Cortex of kidney (tissue), 1 donor: ENCODE measurements at places on chromosomes 2 and 18.

- no peak for DNase-seq
These were observed 47.8 kb upstream of the GALNT13 start for GRCh38 chr2:153823880-153824279.

DNA sequence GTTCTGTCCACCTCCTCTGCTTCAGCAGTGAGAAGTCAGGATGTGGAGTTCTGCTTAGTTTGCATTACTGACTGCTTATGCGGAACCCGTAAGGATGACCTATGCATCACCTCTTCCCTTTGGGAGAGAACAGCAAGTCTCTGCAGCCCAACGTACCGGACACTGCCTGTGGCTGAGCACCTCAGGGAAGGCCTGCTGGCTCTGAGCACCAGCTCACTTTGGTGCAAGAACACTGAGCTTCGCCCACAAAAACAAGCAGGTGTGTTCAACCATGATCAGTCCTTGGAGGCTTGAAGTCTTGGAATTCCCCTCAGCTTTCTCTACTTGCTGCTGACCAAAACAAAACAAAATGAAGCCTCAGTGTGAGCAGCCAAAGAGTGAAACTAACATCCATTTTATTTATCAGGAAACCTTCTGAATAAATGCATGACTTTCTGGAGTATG lies 52.7 kb upstream of the NCK2 start:
- DNase-seq: no peak

- DNase-seq: no peak
These were observed 334.0 kb upstream of the MEX3C start for GRCh38 chr18:51531501-51531900.

DNA sequence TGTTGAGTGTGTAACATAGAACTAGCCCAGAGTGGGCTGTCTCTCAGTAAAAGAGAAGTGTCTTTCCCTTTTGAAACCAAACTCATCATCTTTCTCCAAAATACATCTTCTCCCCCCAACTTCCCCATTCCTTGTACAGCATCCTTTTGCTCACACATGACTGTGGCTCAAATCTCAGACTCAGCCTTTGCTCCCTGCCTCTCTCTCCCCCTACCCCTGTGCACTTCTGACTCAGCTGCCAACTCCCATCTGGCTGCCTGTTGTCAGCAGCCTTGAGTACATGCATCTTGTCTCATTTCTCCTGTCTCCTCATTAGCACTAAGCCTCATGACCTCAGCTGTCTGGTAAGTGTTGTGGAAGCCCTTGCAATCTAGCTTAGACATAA lies 18.1 kb upstream of the MGAT4A start:
- no peak for DNase-seq

DNA sequence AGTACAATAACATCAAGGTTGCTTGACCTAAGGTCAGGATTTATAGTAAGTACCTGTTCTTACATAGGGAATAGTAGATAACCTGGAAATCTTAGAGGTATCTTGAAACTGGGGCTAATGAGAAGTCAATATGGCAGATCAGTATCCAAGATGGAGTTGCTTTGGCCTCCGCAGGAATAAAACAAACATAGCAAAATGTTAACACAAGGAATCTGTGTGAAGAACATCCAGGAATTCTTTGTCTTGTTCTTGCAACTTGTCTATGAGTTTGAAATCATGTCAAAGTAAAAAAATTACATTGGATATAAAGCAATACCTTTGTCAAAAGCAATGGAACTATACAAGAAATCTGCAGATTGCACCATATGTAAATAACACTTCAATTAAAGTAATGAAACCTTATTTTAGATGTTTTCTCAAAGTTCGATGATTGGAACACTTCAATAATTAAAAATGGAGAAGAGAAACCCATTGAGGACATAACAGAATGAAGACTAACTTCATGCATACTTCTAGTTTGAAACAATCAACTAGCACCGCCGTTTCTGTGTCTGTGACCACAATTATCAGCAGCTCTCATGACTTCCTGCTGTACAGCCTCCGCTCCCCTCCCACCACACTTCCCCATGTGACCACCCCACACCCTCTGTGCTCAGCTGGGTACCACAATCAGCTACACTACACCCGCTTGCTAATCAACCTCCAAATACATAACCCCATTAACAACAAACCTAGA lies 27.6 kb downstream of the C2orf76 start:
- no peak for DNase-seq

DNA sequence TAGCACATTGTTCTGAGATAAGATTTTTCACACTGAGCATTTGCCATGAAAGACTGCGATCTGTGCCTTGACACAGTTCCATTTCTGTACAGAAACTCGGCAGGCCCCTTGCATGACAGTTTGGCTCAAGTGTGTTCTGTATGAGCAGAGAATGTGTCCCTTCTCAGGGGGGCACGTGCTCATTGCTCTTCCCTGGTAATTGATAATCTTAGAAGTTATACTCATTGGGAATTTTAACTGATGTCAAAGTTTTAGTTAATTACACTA lies 171.3 kb downstream of the PTGR3 start:
- no peak for DNase-seq

DNA sequence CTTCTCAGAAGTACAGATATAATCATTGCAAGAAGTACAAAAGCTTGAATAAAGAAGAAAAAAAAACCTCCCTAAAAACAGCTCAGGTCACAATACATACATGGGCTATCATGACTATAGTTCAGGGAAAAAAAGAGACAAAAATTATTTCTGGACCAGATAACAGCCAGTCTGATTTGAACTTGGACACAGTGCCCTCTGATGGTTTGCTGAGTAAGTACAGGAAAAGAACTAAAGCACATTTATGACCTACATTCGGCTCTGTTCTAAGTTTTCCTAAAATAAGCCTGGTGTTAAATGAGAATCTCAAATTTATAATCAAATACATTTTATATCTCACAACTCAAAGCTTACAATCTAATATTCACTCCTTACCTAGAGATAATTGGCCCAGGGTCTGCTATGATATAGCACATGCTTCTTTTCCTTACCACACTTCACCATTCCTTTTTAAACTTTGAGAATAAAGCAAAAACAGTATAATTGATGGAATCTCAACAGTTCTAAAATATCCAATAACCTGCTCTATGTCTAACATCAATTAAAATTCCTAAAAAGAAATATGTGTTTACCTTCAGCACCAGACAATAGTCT lies 81.1 kb downstream of the RAPH1 start:
- no peak for DNase-seq

- no peak for DNase-seq
These were observed 55.1 kb downstream of the AAK1 start for GRCh38 chr2:69588403-69588802.

DNA sequence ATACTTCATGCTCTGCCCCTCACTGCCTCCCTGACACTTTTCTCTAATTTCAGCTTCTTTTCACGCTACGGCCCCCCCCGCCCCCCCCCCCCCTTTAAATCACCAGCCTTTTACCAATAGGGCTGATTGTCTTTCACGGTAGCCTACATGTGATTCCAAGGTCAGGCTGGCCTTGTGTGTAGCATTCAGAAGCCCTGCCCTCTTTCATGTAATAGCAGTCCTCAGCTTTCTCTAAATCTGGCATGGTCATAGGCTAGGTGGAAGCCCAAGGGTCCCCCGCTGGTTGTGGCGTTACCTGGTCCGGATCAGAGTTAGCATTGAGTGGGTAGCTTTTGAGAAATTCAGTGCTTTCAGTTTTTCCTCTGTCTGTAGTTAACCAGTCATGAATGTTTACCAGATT lies 281.8 kb downstream of the ALPK2 start:
- no peak for DNase-seq

DNA sequence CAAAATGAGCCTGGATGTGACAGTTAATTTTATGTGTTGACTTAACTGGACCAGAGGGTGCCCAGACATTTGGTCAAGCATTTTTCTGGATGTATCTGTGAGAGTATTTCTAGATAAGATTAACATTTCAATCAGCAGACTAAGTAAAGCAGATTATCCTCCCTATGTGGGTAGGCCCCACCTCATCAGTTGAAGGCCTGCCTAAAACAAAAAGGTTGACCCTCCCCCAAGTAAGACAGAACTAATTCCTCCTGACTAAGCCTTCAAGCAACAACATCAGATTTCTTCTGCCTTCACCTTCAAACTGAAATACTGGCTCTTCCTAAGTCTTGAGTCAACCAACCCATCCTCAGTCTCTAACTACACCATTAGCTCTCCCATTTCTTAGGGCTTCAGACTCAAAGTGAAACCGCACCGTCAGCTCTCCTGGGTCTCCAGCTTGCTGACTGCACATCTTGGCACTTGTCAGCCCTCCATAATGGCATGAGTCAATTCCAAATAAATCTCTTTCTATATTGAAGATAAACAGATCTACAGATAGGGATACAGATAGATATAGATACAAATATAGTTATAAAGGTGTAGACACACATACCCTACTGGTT lies 47.9 kb downstream of the MEMO1 start:
- no peak for DNase-seq

- no peak for DNase-seq
These were observed 96.1 kb downstream of the CABYR start for GRCh38 chr18:24234850-24235418.

- no peak for DNase-seq
These were observed 48.1 kb upstream of the RBMS1 start for GRCh38 chr2:160541745-160542144.

- no peak for DNase-seq
These were observed 125.9 kb upstream of the NRP2 start for GRCh38 chr2:205556357-205556756.

DNA sequence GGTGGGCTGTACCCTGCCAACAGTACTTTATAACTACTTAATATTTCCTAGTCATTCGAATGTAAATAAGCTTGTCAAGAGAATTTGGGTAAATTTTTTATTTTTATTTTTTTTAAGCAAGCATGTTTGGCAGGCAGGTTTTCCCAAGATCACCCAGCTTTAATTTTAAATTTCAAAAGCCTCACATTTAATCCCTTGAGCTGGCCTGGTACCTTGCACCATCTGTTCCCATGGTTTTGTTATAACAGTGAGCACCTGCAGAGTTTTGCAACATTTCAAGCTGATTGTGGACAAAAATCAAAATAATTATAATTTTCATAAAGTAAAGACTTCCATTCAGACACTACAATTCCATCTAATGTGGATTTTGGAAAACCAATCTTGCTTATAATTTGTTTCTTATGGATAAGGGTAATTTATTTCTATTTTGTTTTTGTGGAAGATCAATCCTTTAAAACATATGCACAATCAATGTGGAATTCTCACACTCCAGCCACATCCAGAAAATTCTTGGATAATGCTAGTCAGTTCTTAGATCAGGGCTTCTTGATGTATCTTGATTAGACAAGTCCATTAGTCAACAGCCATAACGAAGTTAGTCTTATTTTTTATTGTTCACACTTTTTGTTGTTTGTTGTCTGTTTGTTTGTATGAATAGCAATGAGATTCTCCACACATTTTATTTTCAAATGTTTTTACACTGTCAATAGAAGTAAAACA lies 689.3 kb downstream of the NR4A2 start:
- DNase-seq: no peak

- DNase-seq: no peak
These were observed 28.8 kb upstream of the INO80C start for GRCh38 chr18:35526495-35527059.

- no peak for DNase-seq
These were observed 52.3 kb downstream of the KLF7 start for GRCh38 chr2:207113414-207113813.

GRCh38 chr2:167602122-167602521 lies 645.3 kb downstream of the STK39 start:
- DNase-seq: no peak

DNA sequence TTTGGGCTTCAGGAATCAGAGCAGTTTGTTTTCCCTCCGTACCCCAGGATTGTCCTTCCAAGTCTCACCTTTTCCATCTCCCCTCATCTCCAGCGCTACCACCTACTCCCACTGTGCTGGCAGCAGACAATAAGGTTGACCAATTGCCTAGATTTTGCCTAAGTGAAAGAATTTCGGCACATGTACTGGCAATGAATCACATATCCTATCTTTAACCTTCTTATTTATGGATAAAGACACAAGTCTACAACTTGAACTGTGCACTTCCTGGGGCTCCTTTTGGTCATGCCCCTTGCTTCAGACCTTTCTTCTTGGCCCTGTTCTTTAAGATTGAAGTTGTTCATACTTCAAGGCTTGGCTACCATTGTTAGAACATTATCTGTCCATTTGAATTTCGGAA lies 71.4 kb downstream of the KCMF1 start:
- DNase-seq: no peak

- DNase-seq: no peak
These were observed 62.0 kb downstream of the GLI2 start for GRCh38 chr2:120797421-120798221.

DNA sequence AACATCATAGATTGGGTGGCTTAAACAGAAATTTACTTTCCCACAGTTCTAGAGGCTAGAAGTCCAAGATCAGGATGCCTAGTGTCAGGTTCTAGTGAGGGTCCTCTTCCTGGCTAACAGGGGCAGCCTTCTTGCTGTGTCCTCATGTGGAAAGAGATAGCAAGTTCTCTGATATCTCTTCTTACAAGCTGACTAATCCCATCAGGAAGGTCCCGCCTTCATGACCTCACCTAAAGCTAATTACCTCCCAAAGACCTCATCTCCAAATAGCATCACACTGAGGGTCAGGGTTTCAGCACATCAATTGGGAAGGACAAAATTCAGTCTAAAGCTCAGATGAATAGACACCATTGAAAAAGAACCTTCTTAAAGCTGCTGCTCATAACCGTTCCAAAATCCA lies 22.9 kb downstream of the ACVR1 start:
- no peak for DNase-seq

GRCh38 chr2:188787658-188788240 lies 186.4 kb upstream of the COL3A1 start:
- no peak for DNase-seq

GRCh38 chr2:184294831-184295230 lies 303.5 kb upstream of the ZNF804A start:
- DNase-seq: no peak

- DNase-seq: no peak
These were observed 80.0 kb downstream of the SESTD1 start for GRCh38 chr2:179184610-179185009.

DNA sequence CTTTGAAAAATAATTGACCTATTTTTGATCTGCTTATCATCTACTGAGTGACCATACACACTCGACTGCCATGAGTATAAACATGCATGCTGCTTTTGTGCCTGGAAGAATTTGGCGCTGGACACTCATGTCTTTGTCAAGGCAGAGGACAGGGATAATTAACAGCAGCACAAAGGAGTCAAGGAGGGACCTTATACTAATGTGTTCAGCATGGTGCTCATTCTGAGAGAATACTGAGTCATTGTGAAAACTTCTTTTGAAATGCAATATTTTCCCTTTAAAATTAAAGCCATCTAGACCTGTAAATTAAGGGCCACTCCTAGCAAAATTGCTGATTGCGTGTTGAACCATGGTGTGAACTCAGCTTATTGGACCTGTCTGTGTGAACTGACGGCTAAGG lies 116.3 kb downstream of the ZNF532 start:
- no peak for DNase-seq

DNA sequence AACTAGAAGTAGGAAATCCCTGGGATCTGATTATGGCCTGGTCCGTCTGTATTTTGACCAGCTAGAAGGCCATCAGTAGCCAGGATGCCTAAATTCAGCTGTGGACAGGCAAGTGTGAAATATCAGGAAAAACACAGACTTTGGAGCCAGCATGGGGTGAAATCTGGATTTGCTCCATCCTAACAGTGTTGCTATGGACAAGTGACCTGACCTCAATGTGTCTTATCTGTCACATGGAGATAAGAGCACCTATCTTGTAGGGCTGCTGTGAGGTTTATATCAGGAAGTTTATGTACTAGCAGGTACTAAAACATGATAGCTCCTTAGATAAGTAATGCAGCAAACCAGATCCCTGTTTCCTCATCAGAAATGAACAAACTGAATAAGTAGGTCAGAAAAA lies 460.4 kb downstream of the STK39 start:
- no peak for DNase-seq

GRCh38 chr18:59719544-59720181 lies 22.4 kb upstream of the CCBE1 start:
- DNase-seq: no peak
